ENCODE measurements at places on chromosomes 1 and 21.

DNA sequence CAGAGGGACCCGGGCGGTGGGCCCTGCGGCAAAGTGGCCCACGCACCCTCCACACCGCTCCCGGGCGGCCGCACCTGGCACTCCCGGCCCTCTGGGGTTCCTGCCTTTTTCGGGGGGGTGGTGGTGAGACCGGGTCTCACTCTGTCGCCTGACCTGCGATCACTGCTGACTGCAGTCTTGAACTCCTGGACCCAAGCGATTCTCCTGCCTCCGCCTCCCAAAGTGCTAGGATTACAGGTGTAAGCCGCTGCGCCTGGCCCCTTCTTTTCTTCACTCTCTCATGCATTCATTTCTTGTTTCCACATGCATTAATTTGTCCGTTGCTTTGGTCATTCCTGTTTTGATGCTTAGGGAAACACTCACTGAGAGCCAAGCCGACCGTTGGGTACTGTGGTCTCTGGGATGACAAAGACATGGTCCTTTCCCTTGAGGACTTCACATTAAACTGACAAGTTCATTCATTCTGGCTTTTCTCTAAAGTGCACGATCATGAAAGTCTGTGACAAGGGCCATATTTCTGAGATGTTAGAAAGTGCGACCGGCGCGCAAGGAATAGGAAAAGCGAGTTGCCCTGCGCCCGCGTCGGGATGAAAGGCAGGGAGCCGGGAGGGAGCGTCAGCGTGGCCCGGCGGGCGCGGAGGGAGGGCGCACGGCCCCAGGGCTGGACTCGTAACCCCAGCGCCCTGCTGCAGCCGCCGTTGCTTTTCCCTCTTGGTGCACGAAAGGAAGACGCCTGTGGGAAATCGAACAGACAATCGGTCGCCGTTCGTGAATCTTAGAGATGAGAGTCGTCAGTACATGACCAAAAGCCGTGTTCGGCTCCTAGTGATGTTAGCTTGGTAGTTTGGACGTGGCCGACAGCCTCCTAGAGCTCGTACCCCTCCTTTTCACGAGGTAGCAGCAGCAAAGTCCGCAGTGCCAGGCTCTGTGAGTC, 1.0 kb upstream of the MCOLN2 start:
- no peak for DNase-seq

DNA sequence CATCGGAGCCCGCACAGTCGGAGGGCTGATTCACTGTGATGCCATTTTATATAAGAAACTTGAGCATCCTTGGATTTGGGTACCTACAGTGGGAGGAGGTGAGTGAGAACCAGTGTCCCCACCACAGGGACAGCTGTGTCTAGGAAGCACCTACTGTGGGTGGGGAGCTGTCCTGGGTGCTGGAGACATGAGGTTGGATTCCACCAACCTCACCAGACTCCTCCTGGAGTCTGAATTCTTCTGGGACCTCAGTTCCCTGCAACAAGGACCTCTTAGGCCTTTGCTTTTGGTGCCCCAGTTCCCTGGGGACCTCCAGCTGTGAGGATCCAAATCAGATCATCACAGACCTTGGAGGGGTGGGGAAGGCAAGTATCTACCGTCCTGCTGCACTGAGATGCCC, 188.8 kb downstream of the PRDM16 start:
- DNase-seq = no peak

GRCh38 chr21:35724156-35724555, 336.2 kb downstream of the SETD4 start:
- DNase-seq = no peak

DNA sequence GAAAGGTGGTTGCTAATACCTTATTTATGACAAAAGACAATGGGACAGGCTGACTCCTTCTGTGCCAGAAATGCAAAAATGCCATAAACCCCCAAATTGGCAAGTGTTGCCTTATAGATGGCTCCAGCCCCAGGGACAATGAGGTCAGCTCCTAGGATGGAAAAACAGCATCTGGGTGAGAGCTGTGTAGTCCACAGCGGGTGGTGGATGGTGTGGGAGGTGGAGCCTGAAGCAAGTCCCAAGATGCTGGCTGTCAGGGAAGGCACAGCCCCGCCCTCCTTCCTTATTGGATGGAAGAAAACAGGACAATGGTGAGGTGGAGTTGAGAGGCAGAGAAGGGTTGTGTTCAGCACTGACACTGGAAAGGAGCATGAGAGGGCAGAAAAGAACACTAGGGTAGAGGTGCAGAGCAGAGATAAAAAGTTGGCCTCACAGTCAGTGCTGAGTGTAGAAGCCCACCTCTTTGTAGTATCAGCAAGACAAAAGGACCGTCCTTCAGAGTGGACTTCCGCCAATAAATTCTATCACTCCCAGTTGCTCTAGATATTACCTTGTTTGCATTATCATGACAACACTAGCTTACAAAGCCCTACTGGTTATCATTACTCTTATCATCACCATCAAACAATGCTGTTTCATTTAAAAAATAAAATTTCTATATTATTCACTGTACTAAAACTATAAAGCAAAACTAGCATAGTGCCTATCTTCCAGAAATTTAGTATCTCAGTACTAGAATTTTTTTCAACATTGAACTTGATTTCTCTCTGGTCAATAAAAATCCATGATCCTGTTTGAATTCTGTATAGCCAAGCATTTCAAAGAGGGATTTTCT, 3.7 kb upstream of the SDE2 start:
- DNase-seq = no peak

- no peak for DNase-seq
These were observed 205.8 kb upstream of the LYPLAL1 start for GRCh38 chr1:218967836-218968235.

- DNase-seq = no peak
These were observed 7.4 kb downstream of the STX6 start for GRCh38 chr1:181015251-181015615.

GRCh38 chr1:174243451-174244000, 84.2 kb downstream of the RABGAP1L start:
- DNase-seq = no peak

DNA sequence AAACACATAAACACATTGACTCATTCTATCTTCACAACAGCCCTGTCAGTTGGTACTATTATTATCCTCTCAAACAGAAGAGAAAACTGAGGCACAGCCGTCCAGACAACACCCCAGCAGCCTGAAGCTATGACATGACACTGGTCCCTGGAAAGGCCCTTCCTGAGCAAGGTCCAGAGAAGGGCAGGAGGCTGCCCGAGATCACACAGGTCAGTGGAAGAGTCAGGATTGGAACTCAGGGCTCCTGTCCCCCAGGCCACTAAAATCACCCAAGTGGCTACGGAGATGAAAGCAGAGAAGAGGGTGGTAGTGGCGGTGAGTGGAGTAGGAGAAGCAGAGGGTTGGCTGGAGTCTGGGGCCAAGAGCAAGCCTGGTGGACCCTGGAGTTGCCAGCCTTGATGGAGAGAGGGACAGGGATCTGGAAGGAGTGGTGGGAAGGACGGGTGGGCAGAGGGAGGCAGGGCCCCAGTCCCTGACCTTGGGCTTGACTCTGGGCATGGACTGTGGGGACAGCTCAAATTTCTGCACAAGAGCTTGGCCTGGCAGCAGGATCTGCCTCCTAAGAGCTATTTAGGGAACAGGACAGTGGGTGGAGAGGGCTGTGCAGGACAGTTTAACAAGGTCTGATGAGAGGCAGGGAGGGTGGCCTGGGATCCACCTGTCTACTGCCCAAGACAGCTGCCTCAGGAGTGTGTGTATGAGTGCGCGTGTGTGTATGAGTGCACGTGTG, 15.8 kb downstream of the MYOM3 start:
- no peak for DNase-seq

DNA sequence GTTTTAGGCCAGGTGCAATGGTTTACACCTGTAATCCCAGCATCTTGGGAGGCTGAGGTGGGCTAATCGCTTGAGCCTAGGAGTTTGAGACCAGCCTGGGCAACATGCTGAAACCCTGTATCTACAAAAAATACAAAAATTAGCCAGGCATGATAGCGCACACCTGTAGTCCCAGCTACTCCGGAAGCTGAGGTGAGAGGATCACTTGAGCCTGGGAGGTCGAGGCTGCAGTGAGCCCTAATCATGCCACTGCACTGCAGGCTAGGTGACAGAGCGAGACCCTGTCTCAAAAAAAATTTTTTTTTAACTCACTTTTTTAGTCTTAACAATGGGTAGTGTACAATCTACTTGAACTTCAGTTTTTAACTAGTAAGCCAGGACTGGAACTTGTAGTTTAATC, 137.5 kb downstream of the HS2ST1 start:
- no peak for DNase-seq

GRCh38 chr1:190754666-190755065, 277.0 kb upstream of the BRINP3 start:
- DNase-seq = no peak

GRCh38 chr1:3261969-3262579, 192.4 kb upstream of the ARHGEF16 start:
- DNase-seq = no peak

DNA sequence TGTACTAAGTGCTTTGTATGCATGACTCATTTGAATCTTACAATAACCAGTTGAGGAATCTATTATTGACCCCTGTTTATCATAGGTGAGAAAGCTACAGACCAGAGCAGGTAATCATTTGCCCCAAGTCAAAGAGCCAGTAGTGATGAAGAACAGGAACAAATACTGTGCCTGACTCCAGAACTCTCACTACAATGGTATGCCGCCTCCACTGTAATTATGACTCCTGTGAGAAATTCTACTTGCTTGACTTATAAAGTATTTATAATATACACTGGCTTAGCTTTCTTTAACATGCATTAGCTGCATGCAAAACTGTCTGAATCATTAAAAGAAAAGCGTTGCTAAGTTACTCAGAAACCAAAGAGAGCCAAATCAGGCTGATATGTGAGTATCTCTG, 92.6 kb downstream of the ZNF281 start:
- no peak for DNase-seq

DNA sequence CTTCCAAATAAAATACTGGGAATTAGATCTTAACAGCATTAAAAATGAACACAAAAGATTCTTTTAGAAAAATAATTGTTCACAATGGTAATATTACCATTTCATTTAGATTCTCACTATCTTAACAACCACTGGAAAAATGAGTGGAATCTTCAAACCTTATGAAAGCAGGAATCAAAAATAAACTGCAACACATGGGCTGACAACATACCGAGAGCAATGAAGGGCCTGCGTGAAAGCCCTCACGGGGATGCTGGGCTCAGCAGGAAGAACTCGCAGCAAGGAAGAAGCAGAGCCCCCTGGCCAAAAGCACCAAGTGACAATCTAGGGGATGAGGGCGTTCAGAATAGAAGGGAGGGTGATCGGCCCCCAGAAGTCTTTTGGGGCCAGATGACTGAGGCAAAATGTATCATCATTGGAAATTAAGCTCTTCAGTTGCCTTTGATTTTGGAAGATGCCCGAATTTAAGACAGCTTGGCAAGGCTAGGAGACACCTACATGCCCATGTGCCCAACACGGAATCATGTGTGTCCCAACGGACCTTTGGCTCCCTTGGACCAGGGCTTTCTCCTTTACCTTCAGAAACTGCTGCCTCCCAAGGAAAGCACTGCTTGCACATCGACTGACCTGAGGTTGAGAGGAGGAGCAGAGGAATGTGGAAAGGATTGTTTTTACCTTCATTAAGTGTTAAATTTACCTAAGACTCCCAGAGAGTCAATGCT, 103.9 kb downstream of the TGFBR3 start:
- no peak for DNase-seq

DNA sequence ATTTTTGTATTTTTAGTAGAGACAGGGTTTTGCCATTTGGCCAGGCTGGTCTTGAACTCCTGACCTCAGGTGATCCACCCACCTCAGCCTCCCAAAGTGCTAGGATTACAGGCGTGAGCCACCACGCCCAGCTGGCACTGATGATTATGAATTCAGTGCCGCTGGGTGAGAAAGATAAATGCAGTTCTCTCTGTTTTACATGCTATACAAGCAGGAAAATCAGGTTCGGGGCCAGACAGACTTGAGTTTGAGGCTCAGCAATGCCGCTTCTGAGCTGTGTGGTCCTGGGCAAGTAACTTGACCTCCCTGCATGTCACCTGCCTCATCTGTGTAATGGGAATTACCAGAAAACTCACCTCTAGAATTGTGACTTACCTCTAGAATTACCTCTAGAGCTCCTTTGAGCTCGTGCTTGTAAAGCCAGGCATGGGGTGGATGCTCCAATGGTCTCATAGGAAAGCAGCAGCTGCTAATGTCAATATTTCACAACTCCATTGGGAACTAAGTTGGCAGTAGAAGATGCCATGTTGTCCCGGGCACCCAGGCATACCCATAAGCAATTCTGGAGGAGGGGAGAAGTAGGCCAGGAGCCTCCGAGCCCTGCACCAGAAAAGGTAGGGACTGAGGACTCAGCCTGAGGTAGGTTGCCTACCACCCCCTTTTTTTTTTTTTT, 119.8 kb upstream of the SLC25A33 start:
- DNase-seq = no peak

DNA sequence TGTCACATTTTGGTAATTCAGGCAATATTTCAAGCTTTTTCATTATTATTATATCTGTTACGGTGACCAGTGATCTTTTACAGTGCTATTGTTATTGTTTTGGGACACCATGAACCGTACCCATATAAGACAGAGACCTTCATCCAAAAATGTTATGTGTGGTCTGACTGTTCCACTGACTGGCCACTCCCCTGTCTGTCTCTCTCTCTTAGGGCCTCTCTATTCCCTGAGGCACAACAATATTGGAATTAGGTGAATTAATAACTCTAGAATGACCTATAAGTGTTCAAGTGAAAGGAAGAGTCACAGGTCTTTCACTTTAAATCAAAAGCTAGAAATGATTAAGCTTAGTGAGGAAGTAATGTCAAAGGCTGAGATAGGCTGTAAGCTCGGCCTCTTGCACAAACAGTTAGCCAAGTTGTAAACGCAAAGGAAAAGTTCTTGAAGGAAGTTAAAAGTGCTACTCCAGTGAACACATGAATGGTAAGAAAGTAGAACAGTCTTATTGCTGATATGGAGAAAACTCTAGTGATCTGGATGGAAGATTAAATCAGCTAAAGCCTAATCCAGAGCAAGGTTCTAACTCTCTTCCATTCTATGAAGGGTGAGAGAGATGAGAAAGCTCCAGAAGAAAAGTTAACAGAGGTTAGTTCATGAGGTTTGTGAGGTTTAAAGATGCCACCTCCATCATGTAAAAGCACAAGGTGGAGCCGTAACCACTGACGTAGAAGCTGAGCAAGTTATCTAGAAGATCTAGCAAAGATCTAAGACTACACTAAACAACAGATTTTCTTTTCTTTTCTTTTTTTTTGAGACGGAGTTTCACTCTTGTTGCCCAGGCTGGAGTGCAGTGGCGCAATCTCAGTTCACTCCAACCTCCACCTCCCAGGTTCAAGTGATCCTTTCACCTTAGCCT, 19.7 kb upstream of the DIPK1A start:
- peak; percentile 48 for DNase-seq
